ENCODE measurements at places on chromosomes 2 and 18.

DNA sequence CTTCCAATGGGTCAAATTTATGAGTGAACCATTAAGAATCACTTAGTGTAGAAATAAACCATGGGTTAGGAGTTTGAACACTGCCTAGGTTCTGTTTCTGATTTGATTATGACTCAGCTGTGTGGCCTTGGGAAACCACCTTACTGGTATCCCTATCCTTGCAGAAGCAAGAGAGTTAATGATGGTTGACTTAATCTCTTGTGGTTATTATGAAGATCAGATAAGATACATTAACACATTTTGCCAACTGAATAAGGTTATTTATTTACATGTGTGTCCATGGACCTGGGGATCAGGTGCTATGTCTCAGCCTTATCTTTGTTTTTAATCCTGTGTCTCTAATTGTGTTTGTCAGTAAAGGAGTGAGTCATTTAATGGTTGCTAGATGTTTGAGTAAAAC is 5.4 kb upstream of the KCNJ13 start:
- no peak for DNase-seq

DNA sequence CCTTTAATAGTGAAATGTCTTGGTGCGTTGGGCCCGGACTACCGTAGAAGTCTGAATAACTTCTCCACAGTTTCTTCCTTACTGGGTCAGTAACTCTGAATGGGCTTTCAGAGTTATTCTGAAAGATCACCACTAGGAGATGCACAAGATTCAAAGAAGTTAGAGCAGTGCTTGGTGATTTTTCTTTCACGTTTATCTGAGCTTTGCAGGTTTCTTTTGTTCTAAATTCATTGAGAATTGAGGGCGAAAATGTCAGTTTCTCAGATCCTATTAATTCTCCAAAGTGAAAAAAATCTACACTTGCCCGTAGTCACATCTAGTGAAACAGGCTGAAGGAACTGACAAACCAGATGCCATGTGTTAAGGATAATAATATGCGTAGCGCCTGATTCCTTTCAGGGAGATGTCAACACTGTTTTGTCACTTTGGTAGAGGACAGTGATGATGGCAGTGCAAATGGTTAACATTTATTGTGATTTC is 70.1 kb downstream of the QPCT start:
- DNase-seq, result no peak

GRCh38 chr2:110659248-110659647 is 18.6 kb downstream of the BUB1 start:
- no peak for DNase-seq

DNA sequence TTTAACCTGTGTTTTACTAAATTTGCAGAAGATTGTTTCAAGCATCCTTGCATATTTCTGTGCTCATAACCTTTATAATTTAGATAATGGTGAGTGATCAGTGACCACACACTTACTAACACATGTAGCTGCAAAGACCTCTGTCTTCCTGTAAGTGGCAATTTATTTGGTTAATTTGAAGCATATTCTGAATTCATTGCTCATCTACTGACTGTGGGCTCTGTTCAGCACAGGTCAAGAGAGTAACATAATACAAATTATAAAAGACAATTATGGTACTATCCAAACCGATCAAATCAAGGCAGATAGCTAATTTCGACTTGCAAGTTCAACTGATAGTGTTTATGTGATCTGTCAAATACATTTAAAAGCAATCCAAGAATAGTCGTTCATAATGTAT is 223.9 kb upstream of the FAM98A start:
- DNase-seq, result no peak

DNA sequence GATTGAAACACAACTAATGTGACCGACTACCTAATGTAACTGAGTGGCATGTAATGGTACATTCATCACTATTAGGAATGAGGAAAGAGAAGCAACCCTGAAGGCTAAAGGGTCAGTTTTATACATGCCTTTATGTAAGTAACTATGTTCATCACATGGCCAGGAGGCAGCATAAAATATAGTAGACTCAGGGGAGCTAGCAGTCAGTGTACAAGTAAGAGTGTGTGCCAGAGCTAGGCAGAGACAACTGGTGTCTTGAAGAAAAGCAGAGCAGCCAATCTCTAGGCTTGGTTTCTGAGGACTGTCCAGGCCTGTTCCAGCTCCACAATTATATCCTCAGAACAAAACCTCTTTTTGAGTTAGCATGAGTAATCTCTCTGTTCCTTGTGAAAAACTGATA is 18.1 kb downstream of the SMAD2 start:
- no peak for DNase-seq

DNA sequence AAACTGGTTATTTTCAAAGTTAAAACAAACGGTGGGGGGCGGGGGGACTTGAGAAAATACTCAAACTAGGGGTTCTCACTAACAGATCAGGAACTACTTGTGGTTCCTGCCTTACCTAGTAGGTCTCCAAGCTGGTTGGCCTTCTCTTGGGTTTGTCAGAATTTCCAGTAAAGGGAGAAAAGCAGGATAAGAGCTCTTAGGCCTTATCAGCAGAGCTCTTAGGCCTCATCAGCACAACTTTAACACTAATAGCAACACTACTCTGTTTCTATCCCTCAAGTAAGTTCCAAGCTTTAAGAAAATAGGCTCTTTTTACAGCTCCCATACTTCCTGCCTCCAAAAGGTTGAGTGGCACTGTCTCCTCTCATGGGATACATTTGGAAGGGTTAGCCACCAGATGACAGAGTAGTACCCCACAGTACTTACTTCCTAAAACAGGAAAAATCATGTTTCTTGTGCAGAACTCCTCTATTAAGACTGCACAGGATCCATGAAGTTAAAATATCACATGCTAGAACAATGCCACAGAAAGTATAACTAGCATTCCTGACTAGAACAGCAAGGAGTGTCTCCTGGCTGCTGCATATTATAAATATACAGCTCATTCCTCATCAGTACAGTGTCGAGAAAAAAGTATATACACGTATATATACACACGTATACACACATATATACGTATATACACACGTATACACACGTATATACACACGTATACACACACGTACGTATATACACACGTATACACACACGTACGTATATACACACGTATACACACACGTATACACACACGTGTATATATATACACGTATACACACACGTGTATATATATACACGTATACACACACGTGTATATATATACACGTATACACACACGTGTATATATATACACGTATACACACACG is 6.1 kb downstream of the FBXO11 start:
- DNase-seq, result no peak

GRCh38 chr2:43540021-43540779 is 55.6 kb downstream of the THADA start:
- no peak for DNase-seq

Measured in stimulated activated CD4-positive, alpha-beta T cell treated with anti-CD3 and anti-CD28 coated beads, Interleukin-15, amount 100 ng/mL, for 1 hour (primary cell).